Activated naive CD4-positive, alpha-beta T cell (primary cell): ENCODE measurements at places on chromosomes 3 and 15.

DNA sequence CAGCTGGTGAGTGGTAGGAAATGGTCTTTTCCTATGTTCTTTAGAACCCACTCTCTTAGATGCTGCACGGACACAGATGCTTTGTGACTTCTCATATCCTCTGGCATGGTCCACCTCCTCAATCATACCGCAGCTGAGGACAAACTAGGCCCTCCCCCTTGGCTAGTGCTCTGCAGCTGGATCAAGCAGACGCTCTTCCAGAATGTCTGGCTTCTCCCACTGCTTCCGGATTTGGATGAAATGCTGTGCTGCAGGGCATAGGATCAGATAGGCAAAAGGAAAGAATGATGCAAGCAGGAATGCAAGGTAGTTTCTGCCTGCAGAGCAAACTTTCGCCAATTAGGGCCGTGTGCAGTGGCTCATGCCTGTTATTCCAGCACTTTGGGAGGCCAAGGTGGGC, 75.7 kb upstream of the SLC4A7 start:
- no peak for DNase-seq

DNA sequence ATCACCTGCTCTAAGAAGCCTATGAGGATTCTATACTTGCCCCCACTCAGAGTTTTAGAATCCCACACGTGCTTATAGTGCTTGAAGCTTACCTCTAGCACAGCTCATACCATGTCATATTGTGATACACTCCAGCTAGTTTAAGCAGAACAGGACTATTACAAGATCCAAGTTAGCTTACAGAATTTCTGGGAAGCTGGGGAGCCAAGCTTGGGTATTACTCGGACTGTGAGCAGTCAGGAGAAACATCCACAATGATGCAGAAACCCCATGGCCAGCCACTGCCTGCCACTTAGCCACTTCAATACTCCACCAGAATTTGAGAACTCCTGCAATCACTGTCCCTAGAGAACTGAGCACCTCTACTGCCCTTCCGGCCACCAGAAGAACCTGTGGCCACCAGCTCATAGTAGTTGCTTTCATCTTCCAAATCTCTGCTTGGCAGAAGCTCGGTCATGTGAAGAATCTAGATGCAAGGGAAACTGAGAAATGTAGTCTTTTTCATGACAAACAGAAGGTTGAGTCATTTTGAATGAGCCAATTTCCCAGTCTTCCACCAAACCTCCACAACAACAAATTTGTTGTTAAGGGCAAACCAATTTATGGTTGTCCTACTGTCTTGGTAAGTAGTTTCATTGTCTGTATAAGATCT, 27.7 kb upstream of the SSR3 start:
- DNase-seq: no peak

GRCh38 chr15:31344823-31345605, 18.4 kb downstream of the KLF13 start:
- DNase-seq: no peak

GRCh38 chr15:48703544-48703943, 58.0 kb upstream of the FBN1 start:
- DNase-seq: no peak

DNA sequence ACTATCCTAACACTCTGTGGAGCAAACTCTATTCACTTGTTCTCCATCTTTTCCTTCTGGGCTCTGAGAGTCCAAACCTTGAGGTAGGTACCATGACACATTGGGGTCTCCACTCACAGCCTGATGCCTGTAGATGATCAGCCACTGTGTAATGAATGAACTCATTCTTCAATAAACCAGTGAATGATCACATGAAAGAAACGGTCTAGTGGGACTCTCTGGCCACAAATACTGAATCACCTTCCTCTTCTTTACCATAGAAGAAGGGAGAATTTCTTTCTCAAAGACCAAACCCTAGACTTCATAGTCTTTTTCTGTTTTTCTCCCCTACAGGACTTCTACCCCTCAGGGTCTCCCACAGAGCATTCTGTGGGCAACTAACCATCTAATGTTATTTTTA, 20.5 kb upstream of the ABHD2 start:
- DNase-seq: no peak

DNA sequence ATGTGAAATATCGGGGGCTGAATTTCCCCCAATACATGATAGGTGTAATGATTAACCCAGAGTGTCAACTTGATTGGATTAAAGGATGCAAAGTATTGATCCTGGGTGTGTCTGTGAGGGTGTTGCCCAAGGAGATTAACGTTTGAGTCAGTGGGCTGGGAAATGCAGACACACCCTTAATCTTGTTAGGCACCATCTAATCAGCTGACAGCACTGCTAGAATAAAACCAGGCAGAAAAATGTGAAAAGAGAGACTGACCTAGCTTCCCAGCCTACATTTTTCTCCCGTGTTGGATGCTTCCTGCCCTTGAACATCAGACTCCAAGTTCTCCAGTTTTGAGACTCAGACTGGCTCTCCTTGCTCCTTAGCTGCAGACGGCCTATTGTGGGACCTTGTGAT, 247.8 kb downstream of the OTOL1 start:
- no peak for DNase-seq

- DNase-seq: no peak
These were observed 6.5 kb downstream of the GCSAM start for GRCh38 chr3:112126511-112126911.

DNA sequence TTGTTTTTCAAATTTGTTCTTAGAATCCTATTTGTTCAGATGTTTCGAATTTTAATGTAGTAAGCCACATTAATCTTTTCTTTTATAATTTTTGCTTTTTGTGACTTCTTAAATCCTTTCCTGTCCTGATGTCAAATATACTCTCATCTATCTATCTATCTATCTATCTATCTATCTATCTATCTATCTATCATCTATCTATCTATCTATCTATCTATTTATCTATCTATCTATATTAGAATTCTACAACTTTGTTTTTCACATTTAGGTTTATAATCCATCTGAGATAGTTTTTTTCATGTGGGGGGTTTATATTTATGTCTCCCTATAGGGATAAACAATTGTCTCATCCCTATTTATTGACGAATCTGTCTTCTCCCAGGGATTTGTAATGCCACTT, 32.1 kb downstream of the CTXND1 start:
- DNase-seq: no peak

DNA sequence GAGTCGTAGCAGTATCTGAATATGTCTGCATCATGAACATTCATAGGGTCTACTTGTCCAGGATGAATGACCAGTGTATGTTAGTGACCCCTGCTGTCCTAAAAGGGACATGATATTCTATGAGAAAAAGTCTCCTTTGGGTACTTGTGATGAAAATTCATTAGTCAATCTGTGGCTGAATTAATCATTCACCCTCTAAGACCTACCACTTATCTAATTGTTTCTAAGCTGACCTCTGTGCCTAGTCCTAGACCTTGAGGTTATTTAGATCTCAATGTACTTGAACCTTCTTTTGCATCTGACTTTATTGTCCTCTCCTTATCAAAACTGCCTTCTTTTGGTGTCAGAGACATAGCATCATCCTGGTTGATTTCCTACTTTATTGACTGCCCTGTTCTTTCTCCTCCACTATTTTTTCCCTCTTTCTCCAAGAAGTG, 799.3 kb downstream of the DIPK2A start:
- DNase-seq: no peak

GRCh38 chr3:38689774-38690173, 40.3 kb upstream of the SCN5A start:
- DNase-seq: no peak

DNA sequence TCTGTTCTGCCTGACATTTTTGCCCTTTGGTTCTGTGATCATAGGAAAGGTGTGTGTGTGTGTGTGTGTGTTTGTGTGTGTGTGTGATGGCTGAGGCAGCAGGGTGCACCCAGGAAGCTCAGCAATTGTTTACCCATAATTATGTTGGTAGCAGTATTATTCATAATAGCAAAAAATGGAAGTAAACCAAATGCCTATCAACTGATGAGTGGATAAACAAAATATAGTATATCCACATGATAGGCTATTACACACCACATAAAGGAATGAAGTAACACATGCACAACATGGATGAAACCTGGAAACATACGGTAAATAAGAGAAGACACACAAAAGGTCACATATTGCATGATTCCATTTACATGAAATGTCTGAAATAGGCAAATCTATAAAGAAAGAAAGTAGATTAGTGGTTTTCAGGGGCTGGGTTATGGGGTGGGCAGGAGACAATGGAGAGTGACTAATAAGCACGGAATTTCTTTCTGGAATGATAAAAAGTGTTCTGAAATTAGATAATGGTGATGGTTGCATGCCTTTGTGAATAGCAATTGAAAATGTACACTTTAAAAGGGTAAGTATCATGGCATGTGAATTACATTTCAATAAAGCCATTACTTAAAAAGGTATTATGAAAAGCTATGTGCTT, 167.2 kb downstream of the POLR2M start:
- DNase-seq: no peak

- no peak for DNase-seq
These were observed 24.5 kb downstream of the LEO1 start for GRCh38 chr15:51947124-51947523.

DNA sequence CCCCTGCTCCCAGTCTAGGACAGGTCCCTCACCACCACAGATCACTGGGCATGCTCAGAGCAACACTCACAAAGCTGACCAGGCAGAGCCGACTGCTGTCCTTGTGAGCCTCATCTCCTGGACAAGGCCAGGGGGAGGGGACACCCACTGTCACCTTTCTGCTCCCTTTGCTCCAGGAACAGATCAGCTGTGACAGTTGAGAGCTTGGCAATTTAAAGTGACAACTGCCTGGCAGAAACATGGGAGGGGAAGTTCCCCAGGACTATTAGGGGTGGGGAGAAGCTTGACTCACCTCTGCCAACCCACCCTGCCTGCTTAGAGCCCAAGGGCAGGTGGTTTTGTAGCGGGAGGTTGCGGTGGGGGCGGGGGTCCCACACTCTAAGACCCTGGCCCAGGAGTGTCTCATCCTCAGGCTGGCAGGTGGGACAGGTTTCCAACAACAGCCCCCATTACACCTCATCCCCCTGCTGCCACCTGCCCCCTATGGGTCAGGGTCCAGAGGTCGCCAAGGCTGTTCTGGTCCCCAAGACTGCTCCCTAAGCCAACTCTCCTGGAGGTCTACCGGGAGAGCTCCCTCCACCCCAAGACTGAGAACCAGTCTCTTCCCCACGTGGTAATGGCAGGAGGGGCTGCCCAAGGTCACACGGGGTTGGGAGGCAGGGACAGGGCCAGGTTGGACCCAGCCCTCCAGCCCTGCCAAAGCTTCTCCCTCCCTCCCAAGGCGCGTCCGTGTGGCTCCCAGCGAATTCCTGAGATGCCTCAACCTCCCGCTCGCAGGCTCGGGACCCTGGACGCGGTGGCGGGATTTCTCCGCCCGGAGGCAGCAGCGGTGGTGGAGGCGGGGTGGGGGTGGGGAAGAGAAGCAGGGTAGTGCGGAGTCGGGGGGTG, 80.4 kb downstream of the IQSEC1 start:
- no peak for DNase-seq

DNA sequence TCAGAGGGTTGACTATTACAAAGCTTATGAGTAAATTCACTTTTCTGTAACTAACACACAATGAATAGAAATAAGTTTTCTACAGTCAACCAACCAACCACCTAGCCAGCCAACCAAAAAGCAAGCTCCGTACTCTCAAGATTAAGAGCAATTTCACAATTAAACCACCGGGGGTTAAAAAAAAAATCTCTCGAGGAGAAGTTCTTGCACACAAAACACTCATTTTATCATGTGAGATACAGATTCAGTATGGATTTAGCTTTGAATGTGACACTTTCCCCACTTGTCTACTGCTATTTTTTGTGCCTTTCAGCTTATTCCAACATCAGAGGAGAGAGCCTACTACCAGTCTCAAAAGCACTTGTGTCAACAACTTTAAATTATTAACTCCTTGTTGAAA, 135.3 kb downstream of the SV2B start:
- no peak for DNase-seq

- no peak for DNase-seq
These were observed 20.1 kb upstream of the SELENOT start for GRCh38 chr3:150583028-150583427.

DNA sequence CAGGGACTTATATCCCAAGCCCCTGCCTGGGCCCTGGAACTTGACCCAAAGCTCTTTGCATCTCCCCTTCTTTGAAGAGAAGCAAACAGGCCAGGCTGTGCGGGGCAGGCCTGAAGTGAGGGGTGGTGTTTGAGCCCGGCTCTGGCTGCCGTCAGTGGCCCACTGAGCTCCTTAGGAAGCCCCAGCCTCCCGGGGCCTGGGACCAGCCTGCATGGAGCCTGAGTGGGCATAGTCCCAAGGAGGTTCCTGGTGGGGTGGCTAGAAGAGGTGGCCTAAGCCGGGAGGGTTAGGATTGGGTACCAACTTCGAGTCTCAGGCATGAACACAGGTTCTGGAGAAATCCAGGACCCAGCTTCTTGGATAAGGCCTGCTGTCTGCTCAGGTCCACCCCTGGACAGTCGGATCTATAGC, 6.4 kb downstream of the TMIE start:
- no peak for DNase-seq

GRCh38 chr15:52186651-52187486, 4.3 kb downstream of the GNB5 start:
- DNase-seq: no peak

DNA sequence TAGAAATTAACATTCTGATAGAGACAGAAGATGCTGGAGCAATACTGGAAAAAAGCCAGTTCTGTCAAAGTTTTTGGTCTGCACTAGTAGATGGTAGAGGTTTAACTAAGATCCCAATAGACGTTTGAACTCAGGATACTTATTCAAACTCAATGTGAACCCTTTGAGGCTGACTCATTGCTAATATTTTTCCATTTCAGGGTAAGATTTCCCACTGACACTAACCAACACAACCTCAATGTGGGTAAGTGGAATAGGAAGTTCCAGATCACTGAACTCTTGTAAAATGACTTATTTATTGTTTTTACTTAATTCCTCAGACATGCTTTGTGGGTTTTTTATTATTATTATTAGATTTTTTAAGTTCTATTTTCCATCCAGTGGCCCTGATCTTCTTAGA, 1024.8 kb downstream of the EPHA3 start:
- no peak for DNase-seq
